ENCODE measurements at places on chromosomes 13 and 19.

GRCh38 chr13:112254061-112254818, 121.9 kb upstream of the SPACA7 start:
- DNase-seq, result no peak

DNA sequence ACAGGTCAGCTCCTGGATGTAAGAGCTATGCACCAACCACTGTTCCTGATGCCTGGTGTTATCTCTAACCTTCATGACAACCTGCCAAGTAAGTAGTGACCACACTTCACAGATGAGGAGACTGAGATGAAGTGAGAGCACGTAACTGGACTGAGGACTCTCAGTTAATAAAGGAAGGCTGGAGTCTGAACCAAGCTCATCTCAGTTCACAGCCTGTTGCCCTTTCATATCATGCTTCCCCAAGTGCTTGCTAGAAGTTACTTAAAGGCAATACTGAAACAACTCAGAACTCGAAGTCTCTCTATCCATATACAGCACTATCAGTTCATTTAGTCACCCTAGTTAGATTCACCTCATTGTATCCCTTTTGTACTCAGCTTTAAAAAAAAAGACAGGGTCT, 119.7 kb downstream of the ABCC4 start:
- DNase-seq, result no peak

DNA sequence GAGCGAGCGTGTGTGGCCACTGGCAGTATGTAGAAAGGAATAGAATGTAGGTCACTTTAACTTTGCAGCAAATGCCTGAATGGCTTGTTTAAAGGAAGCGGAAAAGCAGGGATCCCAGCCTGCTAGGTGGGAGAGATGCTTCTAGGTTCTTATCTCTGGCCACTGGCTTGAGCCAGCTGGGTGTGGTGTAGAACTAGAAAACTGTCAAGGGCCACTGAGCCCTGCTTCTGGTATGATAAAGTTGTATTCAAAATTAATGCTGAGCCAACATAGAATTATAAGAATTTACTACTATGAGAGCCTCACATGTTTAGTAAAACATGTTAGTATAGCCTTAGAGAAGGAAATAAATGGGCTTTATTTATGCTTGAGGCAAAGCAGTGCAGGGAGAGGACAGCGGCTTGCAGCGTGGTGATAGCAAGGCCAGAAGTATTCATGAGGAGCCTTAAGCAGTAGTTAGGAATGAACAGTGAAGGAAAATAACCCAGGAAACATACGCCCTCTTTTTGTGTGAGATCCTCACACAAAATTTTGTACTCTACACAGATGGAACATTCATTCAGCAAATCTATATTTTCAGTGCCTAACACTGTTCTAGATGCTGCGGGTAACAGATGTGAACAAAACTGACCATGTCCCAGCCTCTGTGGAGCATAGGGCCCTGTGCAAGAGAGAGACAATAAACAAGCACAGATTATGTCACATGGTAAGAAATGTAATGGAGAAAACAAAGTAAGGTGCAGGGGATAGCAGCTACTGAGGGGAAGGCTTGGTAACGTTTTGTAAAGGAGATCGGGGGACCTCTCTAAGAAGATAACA, 863.2 kb downstream of the DIAPH3 start:
- no peak for DNase-seq

- no peak for DNase-seq
Observed at GRCh38 chr19:4597278-4597974, 37.9 kb upstream of the SEMA6B start.
